Left ventricle myocardium superior (tissue), 1 donor: ENCODE measurements at places on chromosomes 6 and 20. TPM values are rescaled to one million over a fixed set of nuclear protein-coding genes. Genes with fewer than 3 reads are reported as not detected.

FERMT1 gene
- 1.1 TPM for total RNA-seq

BMP6 gene
- 2.7 TPM for total RNA-seq

DNA sequence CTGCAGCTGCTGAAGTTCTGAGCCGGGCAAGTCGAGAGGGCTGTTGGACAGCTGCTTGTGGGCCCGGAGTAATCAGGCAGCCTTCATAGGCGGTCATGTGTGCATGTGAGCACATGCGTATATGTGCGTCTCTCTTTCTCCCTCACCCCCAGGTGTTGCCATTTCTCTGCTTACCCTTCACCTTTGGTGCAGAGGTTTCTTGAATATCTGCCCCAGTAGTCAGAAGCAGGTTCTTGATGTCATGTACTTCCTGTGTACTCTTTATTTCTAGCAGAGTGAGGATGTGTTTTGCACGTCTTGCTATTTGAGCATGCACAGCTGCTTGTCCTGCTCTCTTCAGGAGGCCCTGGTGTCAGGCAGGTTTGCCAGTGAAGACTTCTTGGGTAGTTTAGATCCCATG, 21.2 kb upstream of the MAPK13 start:
- no peak for DNase-seq

DNA sequence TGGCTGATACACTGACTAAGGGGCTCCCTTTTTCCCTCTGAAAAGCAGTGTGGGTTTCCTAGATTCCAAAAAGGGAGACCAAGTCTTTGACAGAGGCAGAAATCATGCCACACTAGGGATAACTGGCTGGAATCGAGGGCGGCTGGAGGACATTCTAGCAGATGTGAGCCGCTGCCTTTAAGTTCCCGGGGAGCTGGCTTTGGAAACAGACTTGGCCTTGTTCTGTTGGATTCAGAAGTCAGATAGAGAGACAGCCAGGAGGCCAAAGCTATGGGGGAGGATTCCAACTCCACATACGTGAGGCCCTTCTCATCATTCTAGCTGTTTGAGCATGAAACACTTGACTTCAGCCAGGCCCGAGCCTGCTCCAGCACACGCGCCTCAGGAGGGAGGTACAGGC, 109.9 kb upstream of the FOXC1 start:
- no peak for DNase-seq

DNA sequence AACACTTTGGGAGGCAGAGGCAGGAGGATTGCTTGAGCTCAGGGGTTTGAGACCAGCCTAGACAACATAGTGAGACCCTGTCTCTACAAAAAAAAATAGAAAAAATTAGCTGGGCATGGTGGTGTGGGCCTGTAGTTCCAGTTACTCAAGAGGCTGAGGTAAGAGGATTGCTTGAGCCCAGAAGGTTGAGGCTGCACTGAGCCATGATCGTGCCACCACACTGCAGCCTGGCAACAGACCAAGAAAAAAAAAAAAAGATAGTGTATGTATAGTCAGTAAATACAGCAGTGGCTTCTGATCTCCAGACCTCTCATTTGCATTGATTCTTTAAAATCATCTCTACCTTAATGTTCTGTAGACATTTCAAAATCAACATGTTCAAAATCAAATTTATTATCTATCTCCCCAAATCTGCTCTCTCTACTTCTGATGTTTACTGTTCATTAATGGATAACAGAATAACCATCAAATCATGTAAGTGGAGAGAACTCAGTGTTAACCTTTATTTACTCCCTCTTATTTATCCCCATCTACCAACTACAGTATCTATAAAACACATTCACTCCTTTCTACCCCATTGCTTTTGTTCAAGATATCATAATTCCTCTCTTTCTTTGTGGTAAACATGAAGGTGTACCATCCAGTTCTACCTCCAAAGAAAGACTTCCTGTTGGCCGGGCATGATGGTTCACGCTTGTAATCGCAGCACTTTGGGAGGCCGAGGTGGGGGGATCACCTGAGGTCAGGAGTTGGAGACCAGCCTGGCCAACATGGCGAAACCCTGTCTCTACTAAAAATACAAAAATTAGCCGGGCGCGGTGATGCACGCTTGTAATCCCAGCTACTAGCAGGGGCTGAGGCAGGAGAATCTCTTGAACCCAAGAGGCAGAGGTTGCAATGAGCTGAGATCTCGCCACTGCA, 7.7 kb downstream of the PROCR start:
- DNase-seq, result no peak

- DNase-seq, result no peak
Measured at GRCh38 chr6:11339380-11339779, 106.9 kb upstream of the NEDD9 start.
